NT2/D1 (cell line): ENCODE measurements at places on chromosomes 16 and 17.
A peak's percentile ranks its signal among the peaks of the same experiment; 100 is the strongest.

DNA sequence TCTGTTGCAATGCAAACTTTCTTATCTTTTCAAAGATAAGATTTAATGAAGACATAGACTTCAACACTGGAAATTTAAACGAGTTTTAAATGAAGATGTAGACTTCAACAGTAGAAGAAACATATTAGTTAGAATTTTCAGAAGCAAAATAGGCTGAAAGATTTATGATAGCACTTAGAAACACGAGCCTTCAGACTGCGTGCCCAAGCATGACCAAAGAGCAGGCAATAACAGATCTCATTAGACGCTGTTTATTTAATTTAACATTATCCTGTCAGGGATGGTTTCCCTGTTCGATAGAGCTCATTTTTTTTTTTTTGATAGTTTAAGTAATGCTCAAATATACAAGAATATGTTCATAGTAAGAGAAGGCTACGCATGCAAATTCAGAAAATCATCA lies 604.7 kb upstream of the SOX9 start:
- DNase-seq, result no peak

DNA sequence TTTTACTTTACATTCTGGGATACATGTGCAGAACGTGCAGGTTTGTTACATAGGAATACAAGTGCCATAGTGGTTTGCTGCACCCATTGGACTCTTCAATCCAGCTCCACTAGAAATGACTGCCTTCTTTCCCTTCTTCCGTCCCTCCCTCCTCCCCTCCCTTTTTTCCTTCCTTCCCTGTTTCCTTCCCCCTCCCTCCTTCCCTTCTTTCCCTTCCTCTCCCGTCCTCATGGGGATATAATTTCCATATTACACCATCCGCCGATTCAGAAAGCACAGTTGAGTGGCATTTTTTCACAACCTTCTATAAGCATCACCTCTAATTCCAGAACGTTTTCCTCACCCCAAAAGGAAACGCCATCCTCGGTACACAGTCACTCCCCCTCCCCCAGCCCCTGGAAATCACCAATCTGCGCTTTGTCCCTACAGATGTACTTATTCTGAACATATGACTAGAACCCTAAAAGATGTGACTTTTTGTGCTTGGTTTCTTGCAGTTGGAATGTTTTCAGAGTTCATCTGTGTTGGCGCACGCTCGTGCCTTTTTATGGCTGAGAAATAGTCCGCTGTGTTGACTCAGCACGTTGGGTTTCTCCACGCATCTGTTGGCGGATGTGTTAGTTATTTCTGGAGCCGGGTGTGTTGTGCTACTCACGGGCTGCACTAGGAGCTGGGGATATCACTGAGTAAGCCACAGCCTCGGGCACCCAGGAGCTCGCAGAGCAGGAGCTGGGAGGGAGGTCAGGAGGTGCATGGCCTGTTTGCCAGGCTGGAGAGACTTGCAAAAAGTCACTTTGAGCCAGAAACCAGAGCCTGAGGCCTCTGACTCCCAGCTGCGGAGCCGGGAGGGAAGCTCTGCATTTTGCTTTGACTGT lies 336.4 kb downstream of the SEC14L1 start:
- DNase-seq, result no peak

- DNase-seq, result no peak
These were observed 55.3 kb upstream of the MTSS2 start for GRCh38 chr16:70740914-70741782.

GRCh38 chr16:11359370-11359769 lies 14.1 kb downstream of the RMI2 start:
- no peak for DNase-seq

- DNase-seq, result no peak
These were observed 230.8 kb downstream of the TANC2 start for GRCh38 chr17:63196772-63197335.

GRCh38 chr16:1002399-1003166 lies 21.0 kb downstream of the SOX8 start:
- peak; percentile 39 for DNase-seq

- no peak for DNase-seq
These were observed 19.5 kb downstream of the SEC14L1 start for GRCh38 chr17:77160091-77160874.

GRCh38 chr17:44496815-44497214 lies 6.4 kb downstream of the GPATCH8 start:
- DNase-seq, result no peak

DNA sequence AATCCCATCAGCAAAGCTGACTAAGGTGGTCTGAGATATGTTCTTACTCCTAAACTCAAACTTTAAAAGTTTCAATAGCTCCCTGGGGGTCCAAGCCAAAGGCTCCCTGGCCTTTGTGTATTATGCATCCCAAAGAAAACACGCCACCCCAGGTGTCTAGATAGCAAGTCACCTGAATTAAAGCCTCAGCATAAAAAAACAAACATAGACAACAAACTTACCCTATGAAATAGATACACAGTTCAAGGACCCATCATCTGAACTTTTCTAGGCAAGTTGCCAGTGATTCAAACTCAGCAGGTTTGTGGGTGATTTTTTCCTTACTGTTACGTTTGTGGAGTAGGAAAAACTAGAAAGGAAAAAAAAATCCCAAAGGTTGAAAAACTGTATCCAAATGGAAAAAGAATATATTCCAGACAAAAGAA lies 12.5 kb downstream of the CMTM3 start:
- DNase-seq, result no peak

DNA sequence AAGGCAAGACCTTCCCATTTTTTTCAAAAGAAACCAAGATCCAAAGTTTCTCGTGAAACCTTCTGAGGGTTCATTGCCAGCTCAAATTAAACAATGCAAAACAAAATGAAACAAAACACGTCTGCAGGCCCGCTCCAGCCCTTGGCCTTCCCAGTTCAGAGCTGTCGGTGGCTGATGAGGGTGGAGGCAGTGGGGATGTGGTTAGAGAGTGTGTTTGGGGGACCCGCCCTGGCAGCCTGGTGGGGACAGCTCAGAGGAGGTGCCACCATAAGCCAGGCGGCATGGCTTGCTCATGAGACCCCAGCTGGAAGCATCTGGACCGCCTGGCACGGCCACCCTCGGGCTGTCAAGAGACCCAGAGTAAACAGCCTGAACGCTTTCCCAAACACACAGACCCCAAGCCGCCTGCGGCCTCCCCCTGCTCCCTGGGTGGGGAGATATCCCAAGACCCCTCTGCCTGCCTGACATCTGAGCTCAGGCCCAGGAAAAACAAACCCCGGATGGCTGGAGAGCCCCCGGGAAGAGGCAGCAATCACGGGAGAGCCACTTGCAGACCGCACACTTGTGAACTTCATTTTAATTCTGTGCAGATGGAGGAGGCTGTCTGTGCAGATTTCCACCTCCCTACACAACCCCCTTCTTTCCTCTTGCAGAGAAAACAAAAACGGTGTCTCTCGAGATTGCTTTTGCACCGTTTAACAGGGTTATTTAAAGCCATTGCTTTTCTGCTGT lies 35.4 kb upstream of the LITAF start:
- no peak for DNase-seq

DNA sequence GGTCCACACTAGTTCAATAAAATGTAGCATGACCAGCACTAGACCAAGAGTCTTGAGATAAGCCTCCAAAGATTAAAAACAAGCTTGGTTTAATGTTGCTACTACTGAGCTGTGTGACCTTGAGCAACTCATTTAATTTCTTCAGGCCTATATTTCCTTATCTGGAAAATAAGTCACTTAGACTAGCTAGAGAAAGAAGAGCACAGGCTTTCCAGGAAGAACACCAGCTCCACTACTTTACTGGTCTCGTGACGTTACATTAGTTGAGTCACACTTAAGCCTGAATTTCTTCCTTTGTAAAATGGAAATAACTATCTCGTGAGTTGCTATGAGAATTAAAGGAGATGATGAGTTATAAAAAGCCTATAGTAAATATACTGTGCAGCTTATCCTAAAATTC lies 5.4 kb downstream of the HELZ start:
- DNase-seq, result no peak

- DNase-seq, result no peak
These were observed 45.6 kb downstream of the METRNL start for GRCh38 chr17:83124871-83125514.

DNA sequence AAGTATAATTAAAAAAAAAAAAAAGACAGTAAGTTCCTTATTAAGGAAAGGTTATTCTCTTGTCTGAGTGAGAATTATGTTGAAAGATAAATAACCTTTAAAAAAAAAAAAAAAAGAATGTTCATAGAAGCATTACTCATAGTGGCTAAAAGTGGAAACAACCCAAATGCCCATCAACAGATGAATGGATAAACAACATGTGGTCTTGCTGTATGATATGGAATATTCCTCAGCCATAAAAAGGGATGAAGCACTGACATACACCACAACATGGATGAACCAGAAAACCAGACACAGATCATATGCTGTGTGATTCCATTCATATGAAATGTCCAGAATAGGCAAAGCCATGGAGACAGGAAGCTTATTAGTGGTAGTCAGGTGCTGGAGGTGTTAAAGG lies 9.2 kb upstream of the CCNF start:
- DNase-seq, result no peak

GRCh38 chr17:80575057-80575875 lies 30.6 kb downstream of the RPTOR start:
- peak; percentile 82 for DNase-seq

DNA sequence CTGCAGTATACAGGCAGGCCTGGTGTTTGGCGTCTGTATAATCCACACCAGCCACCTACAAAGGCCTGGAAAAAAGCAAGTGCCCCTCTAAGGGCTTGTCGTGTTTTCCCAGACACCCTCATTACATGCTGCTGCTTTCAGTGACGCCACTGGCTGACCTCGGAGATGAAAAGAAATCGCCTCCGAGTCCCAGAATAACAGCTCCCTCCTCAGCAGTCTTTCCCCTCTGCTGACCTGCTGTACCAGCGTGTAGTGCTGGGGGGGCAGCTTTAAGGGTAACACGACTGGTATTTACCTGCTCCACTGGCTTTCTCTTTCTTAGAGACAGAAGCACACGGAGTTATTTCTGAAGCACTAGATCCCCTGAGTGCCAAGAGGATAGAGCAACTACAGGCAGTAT lies 296.8 kb downstream of the GRIN2A start:
- no peak for DNase-seq

GRCh38 chr16:73058616-73059409 lies 10.9 kb upstream of the ZFHX3 start:
- no peak for DNase-seq

DNA sequence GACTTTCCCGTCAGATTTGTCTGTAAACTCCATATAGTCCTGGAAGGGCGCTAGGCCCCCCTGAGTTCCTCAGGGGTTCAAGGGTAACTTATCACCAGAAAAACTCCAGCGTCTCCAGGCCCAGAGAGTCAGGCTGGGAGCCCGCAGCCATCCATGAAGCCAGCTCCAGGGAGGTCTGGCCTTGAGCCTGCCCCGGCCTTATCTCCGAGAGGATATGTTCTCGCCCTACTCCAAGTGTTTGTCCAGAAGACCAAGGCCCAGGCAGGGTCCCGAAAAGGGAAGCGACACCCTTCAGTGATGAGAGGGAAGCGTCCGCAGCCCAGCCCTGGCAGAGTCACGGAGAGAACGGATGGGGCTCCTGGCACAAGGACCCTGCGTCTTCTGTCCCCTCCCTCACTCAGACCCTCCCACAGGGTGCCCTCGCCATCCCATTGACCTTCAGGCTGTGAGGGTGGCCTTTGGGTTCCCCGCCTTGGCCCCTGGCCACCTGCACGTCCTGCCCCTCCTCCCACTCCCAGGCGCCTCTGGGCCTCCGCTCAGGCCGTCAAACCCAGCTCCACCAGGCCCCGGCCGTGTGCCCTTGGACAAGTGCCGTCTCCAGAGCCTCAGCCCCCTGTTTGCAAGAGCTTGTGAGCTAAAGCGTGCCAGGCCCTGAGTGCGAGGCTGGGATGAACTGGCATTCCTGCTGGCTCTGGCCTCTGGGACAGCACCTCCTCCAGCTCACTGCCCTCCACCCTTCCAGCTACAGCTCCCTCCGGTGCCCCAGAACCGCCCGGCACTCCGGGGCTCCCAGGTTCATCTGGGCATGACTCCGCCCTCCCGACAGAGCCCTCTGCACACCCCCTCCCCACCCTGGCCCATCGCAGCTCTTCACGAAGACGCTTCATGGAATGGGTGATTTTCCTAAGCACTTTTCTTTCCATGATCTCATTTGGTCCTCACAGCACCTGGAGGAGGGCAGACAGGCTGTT lies 83.4 kb downstream of the ZDHHC7 start:
- DNase-seq, result no peak

DNA sequence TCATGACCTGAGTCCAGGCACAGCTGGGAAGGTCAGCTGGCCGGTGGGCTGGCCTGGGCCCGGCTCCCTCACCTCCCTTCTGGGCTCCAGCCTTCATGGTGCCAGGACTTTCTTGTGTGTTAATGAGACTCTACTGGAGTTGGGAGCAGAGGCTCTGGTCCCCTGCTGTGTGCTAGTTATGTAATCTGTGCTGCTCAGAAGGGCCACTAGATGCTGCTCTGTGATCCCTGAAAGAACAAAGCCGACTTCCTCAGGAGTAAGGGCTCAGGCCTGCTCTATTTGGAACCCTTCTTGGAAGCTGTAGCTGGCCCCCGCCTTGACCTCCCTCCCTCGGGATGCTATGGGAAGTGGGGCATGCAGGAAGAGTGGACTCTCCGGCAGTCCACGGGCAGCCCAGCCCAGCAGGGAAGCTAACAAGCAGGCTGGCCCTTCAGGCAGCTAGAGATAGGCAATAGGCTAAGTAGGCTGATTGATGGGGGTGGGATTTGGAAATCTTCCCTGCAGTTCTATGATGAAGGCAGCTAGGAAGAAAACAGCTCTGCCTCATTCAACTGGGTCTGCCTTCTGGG lies 3.3 kb upstream of the CDK5R1 start:
- peak; percentile 66 for DNase-seq

DNA sequence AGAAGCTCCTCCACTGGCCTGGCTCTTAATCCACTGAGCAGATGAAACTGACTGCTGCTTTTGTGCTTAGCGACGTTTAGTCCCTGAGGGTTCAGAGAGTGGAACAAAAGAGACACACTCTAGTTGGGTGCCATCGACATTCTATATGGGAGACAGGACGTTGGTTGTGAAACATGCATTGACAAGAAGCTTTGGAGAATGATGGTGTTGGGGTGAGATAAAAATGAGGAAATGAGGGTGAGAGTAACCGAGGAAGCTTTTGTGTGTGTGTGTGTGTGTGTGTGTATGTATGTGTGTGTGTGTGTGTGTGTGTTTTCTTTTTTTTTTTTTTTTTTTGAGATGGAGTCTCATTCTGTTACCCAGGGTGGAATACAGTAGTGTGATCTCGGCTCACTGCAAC lies 89.5 kb downstream of the ABCC1 start:
- DNase-seq, result no peak

- DNase-seq, result no peak
These were observed 879 bp upstream of the SPG7 start for GRCh38 chr16:89507214-89507833.

DNA sequence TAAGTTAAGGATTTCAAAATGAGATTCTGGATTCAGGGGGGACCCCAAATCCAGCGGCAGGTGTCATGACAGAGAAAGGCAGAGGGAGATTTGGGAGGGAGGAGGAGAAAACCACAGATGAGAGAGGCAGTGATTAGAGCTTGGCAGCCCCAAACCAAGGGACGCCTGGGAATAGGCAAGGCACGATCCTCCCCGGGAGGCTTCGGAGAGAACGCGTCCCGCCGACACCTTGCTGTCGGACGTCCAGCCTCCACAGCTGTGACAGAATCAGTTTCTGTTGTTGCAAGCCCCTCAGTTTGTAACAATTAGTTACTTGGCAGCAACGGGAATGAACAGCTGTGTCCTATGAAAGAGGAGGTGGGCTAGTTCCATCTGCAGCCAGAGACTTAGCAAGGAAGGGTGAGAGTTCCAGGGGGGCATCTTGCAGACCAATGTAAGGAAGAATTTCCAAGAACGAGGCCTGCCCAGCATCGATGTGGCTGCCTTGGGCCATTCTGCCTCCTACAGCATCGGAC lies 110.7 kb upstream of the SDK2 start:
- no peak for DNase-seq

GRCh38 chr16:53433930-53434376 lies 318 bp upstream of the RBL2 start:
- no peak for DNase-seq

- DNase-seq, result no peak
These were observed 3.0 kb downstream of the KRT40 start for GRCh38 chr17:40981115-40981514.
